HFF-Myc (cell line): ENCODE measurements at places on chromosomes 2 and 18.

DNA sequence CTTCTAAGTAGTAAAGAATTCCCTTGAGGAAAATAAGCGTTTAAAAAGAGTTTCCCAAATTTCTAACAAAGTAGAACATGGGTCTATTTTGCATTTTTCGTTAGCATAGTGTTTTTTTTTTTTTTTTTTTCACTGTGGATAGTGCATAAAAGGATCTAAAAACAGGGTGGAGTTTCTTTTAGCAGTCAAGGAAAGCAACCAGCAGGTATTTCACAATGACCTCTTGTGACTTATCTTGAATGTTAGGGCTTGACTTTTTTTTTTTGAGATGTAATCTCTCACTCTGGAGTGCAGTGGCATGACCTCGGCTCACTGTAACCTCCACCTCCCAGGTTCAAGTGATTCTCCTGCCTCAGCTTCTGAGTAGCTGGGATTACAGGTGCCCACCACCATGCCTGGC is 14.9 kb upstream of the DGKD start:
- DNase-seq: no peak

DNA sequence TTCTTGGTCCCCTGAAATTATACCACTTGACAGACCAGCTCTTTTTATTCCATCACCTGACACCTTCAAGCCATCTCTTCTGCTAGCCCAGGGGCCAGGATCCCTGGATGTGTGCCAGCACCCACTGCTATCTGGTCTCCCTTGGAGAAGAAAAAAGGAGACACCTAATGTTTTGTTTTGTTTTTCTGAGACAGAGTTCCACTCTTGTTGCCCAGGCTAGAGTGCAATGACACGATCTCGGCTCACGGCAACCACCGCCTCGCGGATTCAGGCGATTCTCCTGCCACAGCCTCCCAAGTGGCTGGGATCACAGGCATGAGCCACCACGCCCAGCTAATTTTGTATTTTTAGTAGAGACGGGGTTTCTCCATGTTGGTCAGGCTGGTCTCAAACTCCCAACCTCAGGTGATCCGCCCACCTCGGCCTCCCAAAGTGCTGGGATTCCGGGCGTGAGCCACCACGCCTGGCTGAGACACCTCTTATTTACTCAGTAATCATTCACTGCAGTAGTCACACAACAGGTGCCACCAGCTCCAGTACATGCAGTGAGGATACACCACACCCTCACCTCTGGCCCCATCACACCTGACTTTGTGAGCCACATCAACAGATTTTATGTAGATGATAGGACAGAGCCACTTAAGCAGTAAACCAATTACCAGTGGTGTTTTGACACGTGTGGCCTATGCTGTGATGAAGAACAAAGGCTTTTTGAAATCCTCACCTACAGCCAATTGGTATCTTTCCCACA is 42.8 kb upstream of the PCBP1 start:
- DNase-seq: no peak

DNA sequence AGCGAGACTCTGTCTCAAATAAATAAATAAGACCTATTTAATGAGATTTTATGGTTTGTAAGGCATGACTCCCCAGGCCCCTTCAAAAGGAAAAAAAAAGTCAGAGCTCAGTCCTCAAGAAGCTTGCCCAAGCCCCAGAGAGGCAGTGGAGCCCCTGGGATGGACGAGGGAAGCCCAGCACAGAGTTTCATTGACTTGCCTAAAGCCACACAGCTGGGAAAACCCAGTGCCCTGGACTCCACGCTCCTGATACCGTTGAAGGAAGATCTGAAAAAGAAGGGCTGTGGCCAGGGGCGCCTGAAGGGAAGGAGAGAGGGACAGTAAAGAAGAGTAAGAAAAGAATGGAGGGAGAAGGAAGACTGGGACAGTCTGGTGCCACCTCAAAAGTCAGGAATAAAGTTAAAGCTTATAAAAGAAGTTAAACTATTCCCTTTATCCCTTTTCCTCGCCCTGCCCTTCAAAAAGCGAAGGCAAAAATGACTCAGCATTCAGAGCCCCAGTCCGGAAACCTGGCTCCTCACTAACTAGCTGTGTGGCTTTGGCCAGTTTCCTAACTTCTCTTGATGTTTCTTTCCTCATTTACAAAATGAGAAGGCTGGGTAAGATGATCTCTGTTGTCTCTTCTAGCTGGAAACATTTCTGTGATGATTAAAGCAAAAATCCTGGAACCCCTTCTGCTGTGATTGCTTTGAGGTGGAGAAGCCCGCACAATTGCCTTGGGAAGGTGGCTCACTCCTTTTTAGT is 46.7 kb downstream of the LYPD1 start:
- DNase-seq: no peak

GRCh38 chr2:27096748-27097297 is 10.3 kb downstream of the KHK start:
- no peak for DNase-seq

DNA sequence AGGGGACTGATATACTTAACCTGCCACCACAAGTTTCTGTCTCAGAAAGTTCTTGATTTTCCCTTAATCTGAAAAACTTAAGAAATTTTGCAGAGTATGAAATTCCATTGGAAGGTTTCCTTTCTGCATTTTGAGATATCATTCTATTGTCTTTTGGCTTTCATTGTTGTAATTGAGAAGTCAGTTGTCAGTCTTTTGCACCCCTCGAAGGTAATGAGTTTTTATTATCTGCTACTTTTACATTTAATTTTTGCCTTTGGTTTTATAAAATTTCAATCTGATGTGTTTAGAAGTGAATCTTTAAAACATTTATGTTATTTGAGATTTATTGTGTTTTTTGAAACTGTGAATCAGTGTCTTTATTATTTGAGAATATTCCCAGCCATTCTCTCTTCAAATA is 4.8 kb upstream of the IL36A start:
- DNase-seq: no peak

DNA sequence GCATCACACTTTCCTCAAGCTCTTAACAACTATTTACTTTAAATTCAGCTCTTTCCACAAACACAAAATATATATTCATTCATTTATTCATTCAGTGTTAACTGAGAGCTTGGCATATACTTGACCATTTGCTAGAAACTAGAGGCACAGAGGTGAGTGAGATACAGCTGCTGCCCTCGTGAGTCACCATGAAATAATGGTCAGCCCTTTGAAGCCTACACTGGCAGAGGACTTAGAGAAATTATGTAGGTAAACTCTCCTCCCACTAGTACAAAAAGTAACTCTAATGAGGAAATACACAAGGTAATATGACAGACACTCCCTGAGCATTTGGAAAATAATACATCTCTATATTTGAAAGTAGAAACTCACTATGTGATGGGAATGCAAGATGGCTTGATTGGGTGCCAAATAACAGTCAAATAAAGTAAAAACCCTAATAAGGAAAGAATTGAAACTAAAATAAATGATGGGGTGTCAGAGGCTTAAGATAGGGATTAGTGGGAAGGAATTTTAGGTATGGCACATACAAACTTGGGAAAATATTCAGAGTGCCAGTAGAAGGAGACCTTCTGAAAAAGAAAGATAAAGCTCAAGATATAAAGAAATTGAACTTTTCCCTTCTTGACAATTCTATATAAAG is 61.1 kb downstream of the ANTXR1 start:
- no peak for DNase-seq

DNA sequence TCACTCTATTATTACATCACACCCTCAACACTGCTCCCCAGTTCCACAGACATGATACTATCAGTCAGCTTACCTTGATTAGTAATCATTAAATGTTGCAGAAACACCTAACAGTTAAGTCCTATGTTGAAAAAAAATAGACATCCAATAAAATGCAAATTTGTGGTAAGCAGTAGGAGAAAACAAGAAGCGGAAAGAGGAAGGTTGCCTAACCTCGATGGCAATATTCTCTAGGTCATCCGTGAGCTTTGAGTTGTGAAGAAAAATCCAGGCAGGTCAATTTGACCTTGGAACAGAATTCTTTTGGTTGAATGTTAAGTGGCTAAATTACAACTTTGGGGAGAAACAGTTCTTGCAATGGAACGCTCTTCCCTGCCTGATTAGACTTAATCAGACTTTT is 264.4 kb downstream of the AFF3 start:
- DNase-seq: no peak

GRCh38 chr2:241033994-241034393 is 35.6 kb downstream of the SNED1 start:
- no peak for DNase-seq

GRCh38 chr2:126496493-126496892 is 159.5 kb upstream of the GYPC start:
- DNase-seq: no peak

DNA sequence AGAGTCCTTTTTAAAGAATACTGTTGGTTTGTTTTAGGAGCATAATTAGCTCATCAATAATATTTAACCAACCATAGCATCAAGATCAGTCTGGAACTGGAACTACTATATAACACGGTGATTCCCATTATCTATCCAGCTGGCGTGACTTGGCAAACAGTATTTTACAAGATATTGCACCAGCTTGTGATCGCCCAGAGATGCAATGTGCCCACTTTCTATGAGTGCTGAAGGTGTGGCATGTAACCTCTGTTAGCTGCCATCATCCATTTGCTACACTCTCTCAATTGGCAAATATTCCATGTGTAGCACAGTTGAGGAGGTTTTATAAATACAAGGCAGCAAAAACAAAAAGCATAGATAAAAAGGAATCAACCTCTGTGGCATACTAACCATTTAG is 64.9 kb downstream of the FIGN start:
- DNase-seq: no peak

DNA sequence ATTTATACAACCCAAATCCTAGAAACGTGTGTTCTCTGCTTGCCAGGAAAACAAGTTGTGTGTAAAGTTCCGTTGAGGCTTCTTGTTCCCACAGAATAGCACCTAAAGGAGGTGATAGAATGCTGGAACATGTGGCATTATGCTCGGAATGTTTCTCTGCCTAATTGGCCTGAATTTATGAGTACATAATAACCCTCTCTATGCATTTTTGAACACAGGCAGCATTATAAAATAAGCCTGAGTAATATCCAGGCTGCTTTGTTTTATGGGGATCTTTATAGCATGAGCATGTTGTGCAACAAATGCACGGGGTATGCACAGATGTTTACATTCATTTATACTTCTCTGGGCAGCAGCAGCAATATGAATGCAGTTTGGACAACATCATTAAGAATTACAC is 385.7 kb downstream of the MBD2 start:
- no peak for DNase-seq

DNA sequence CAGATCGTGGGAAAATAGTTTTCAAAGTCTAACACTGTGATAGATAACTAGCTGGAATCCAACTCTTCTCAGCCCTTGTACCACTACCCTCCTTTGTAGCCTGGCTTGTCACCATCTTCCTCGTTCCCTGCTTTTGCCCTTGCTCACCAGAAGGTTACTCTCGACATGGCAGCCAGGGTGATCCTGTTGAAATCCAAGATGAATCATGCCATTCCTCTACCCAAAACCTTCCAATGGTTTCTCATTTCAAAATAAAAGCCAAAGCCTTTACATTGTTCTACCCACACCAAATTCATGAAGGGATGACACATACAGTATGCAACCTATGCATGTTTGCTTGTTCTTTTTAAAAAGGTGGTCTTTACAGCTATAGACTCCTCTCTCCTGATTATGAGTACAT is 45.7 kb downstream of the STAT4 start:
- DNase-seq: no peak

GRCh38 chr2:39511605-39512433 is 74.7 kb upstream of the MAP4K3 start:
- DNase-seq: no peak

- DNase-seq: no peak
Measured at GRCh38 chr2:6945821-6946220, 28.6 kb downstream of the RNF144A start.

GRCh38 chr2:100106460-100106859 is 35.9 kb downstream of the AFF3 start:
- no peak for DNase-seq

GRCh38 chr18:60145776-60146175 is 226.8 kb downstream of the MC4R start:
- no peak for DNase-seq

- DNase-seq: no peak
Measured at GRCh38 chr2:114261366-114261765, 181.1 kb upstream of the DPP10 start.

- no peak for DNase-seq
Measured at GRCh38 chr2:137775529-137775928, 188.7 kb upstream of the HNMT start.

DNA sequence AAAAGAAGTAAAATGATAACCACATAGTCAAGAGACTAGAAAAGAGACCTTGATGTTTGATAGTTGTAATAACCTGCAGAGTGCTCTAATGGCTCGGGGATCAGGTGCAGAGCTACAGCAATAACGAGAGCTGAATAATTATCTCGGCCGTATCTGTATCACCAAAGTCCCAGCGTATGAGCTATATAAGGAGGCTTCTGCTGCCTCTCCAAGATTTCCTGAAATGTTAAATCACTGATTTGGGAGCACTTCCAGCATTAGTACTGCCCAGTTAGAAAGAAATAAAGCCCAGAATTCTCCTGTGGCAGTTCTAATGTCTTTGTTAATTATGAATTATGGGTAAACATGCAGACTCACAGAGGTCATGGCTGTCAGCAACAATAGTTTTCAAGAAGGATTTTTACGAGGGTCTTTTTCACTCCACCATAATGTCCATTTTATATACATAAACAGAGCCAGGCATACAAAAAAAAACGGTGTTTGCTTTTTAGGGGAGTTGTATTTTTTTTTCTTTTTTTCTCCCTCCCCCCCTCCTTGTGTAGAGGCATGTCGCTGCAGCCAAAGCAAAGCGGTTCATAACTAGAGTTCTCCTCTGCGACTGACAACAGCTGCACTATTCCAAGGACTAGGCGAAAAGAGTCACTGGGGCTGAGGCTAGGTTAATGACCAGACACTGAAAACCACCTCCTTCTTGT is 168.3 kb upstream of the VRK2 start:
- DNase-seq: no peak

DNA sequence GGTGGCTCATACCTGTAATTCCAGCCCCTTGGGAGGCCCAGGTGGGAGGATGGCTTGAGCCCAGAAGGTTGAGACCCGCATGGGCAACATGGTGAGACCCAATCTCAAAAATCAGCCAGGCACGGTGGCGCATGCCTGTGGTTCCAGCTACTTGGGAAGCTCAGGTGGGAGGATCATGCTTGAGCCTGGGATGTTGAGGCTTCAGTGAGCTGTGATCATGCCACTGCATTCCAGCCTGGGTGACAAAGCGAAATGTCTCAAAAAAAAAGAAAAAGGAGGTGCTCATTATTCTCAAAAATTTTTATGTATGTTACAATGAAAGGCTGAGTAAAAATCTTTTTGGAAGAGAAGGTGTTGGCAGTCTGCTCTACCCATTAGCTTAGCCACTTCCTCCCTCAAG is 106.8 kb downstream of the TSN start:
- DNase-seq: no peak

DNA sequence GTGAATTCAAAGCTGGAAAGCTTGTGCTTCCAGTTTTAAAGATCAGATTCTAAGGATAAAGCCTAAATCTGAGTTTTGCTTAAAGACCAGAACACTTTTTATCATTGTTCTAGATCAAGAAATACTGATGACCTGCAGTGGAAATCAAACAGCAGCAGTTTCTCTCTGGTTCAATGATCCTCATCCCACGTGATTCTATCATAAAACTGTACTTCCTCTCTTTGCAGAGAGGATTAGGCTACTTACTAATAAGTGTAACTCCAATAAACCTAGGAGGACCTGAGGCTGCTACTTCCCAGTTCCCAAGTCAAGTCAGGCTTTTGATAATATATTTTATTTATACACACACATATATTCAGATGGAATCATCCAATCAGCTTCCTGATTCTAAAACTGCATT is 81.9 kb downstream of the TCF4 start:
- no peak for DNase-seq
